ENCODE measurements at places on chromosomes 11 and 22. TPM values are rescaled to one million over a fixed set of nuclear protein-coding genes. Genes with fewer than 3 reads are reported as not detected.

The GRAP2 gene
- 1.3 TPM for total RNA-seq

The PRDM11 gene
- 27.6 TPM for total RNA-seq

The FOLR2 gene
- 32.5 TPM for total RNA-seq

The ANKRD42 gene
- 8.0 TPM for total RNA-seq

The SLCO2B1 gene
- 9.5 TPM for total RNA-seq

The USH1C gene
- total RNA-seq, result not detected

The BMAL1 gene
- 24.9 TPM for total RNA-seq

The TRIM22 gene
- total RNA-seq, result 7.6 TPM

The ADAMTS8 gene
- total RNA-seq, result 2.5 TPM

The LMNTD2 gene
- total RNA-seq, result 0.86 TPM

GRCh38 chr11:9851366-9851765, 187.5 kb downstream of the SWAP70 start:
- H3K27me3 ChIP-seq, result no peaks in the 10 kb centered on the region
- no peak overlapping the region for H3K27ac ChIP-seq
- H3K4me3 ChIP-seq, result no peak overlapping the region
- H3K36me3 ChIP-seq, result peaks cover 22% of the 10 kb centered on the region
- H3K4me1 ChIP-seq, result no peaks in the 10 kb centered on the region

- no peaks in the 10 kb centered on the region for H3K27me3 ChIP-seq
- DNase-seq, result no peak
- peaks cover 11% of the 10 kb centered on the region for H3K36me3 ChIP-seq
- H3K4me3 ChIP-seq, result peak overlapping the region; percentile 75
These were observed 528 bp downstream of the WEE1 start for GRCh38 chr11:9573775-9574621.

- H3K27ac ChIP-seq, result no peak overlapping the region
- H3K4me1 ChIP-seq, result peaks cover 17% of the 10 kb centered on the region
- no peaks in the 10 kb centered on the region for H3K27me3 ChIP-seq
- no peak overlapping the region for H3K4me3 ChIP-seq
These were observed 141.2 kb downstream of the CSNK2A3 start for GRCh38 chr11:11211888-11212287.

GRCh38 chr22:31269892-31270579, 22.3 kb downstream of the PIK3IP1 start:
- H3K4me1 ChIP-seq, result peaks cover 5% of the 10 kb centered on the region
- no peak for DNase-seq
- no peak overlapping the region for H3K4me3 ChIP-seq

DNA sequence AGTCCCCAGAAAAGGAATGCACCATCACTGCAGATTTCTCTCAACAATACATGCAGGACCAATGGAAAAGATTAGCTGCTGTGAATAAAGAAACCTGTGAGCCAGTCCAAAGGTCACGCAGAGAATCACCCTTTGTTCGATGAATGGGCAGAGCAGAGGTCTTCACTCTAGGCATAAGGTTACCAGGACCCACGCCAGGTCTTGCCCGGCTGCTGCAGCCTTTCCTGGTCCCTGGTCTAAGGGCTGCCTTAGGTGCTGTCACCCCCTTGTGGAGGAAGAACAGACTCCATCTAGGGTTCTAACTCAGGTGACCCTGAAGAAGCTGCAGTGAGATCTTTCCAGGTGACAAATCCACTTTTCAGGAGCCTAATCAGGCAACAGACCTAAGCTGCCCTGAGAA, 29.0 kb upstream of the NAP1L4 start:
- H3K4me3 ChIP-seq, result no peak overlapping the region
- H3K27ac ChIP-seq, result no peak overlapping the region
- peaks cover 11% of the 10 kb centered on the region for H3K4me1 ChIP-seq
- no peaks in the 10 kb centered on the region for H3K27me3 ChIP-seq
- DNase-seq, result no peak

DNA sequence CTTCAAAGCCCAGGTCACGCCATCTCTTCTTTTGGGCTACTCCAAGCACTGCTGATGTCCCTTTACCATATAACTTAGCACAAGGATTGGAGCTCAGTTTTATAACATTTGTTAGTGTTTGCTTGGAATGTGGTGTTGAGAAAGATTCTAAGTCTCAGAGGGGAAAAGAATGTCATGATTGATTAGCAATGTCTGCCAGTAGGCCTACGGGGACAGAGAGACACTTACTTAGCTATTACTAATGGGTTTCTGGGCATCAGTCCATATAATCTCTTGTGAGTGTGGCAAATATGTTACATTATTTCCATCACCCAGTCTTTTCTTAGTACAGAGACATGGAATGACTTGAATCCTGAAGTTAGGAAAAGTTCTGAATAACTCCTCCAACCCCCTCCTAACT, 75.4 kb upstream of the FSHB start:
- H3K4me3 ChIP-seq, result no peak overlapping the region
- H3K36me3 ChIP-seq, result no peaks in the 10 kb centered on the region
- H3K27me3 ChIP-seq, result no peaks in the 10 kb centered on the region
- H3K4me1 ChIP-seq, result no peaks in the 10 kb centered on the region
- H3K27ac ChIP-seq, result no peak overlapping the region
- DNase-seq, result no peak

DNA sequence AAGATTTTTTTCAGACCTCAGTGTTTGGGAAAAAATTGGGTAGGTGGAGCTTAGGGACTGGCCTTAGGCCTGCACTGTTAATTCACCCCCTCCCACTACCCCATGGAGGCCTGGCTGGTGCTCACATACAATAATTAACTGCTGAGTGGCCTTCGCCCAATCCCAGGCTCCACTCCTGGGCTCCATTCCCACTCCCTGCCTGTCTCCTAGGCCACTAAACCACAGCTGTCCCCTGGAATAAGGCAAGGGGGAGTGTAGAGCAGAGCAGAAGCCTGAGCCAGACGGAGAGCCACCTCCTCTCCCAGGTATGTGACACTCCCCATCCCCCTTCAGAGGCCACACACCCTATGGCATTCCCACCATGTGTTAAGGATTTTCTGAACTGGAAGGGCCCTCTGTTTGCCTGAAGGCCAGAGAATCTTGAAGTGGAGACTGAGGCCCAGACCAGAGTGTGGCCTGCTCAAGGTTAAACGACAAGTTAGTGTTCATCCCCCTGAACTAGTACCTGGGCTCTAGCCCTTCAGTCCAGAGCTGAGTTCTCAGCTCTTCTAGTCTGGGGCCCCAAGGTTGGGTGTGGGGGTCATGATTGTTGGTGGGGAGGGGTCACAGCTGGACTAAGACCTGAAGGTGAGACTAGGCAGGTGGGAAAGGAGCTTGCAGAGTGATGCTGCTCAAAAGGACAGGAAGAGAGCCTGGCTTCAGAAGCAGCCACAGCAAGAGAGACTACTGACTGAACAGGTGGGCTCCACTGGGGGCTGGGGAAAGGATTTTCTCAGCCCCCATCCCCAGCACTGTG, 2.3 kb upstream of the FOLR1 start:
- no peak for DNase-seq
- H3K36me3 ChIP-seq, result no peaks in the 10 kb centered on the region
- H3K4me1 ChIP-seq, result no peaks in the 10 kb centered on the region
- no peaks in the 10 kb centered on the region for H3K27me3 ChIP-seq

- H3K27me3 ChIP-seq, result no peaks in the 10 kb centered on the region
- DNase-seq, result no peak
- no peak overlapping the region for H3K27ac ChIP-seq
- no peaks in the 10 kb centered on the region for H3K4me1 ChIP-seq
These were observed 64.7 kb downstream of the MAML2 start for GRCh38 chr11:96278039-96278897.

DNA sequence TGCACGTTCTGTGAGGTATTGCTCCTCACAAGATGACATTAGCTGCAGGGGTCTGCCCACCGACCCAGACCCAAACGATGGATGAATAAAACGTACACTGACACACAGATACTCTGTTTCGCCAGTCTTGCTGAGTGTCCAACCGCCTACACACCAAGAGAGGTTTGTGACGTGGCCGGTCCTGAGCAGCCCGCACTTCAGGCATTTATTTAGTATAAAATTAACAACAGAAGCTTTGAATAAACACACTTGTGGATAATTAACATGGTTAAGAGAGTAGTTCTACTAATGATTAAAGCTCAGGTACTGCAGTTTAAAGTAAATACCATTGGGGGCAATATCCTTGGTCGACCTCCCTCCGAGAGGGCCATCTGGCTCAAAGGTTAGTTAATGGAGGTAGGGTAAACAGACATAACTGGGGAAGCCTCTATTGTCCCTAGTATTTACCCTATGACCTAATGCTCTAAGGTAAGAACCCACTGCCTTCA, 75.7 kb downstream of the CCDC83 start:
- no peak overlapping the region for H3K4me3 ChIP-seq
- H3K27ac ChIP-seq, result no peak overlapping the region
- H3K36me3 ChIP-seq, result no peaks in the 10 kb centered on the region
- H3K27me3 ChIP-seq, result no peaks in the 10 kb centered on the region
- no peak for DNase-seq

DNA sequence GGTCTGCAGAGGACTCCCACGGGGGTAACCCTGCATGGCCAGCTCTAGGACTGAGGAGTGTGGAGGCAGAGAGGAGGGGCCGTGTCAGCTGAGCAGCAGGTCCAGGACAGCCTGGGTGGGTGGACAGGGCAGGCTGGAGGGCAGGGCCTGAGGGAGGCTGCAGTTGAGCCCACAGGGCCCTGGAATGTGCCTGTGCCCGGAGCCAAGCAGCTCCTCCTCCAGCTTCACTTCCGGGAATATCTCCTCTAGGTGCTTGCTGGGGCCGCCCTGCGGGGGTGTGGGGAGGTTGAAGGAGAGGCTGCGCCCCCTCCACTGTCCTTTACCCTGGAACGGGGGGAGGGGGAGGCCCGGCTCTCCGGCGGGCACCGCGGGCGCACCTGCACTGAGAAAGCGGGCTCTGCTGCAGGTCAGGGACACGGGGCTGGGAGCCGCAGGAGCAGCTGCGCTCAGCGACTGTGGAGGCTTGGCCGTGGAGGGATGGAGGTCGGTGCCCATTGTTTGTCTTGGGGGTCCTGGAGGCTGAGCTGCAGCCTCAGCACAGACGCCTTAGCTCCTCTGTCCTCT, 1293.2 kb downstream of the BRD1 start:
- H3K27ac ChIP-seq, result no peak overlapping the region
- no peaks in the 10 kb centered on the region for H3K27me3 ChIP-seq
- H3K4me1 ChIP-seq, result no peaks in the 10 kb centered on the region

GRCh38 chr11:83044958-83045712, 26.6 kb downstream of the RAB30 start:
- no peaks in the 10 kb centered on the region for H3K4me1 ChIP-seq
- no peaks in the 10 kb centered on the region for H3K36me3 ChIP-seq
- no peaks in the 10 kb centered on the region for H3K27me3 ChIP-seq
- H3K27ac ChIP-seq, result no peak overlapping the region
- DNase-seq, result no peak

DNA sequence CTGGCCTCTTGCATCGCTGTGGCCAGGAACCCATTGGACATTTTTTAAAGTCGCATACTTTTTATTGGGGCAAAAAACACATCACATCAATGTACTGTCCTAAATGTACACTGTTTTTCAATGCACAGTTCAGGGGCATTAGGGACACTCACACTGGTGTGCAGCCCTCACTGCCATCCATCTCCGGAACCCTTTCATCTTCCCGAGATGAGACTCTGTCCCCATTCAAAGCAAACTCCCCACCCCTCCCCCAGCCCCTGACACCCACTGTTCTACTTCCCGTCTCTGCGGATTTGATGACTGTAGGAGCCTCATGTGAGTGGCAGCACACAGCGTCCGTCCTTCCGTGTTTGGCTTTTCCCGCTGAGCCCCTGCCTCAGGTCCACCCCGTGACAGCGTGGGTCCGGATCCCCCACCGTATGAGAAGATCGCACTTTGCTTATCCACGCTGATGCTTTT, 41.8 kb upstream of the TH start:
- DNase-seq, result peak; percentile 58
- no peaks in the 10 kb centered on the region for H3K4me1 ChIP-seq
- no peak overlapping the region for H3K27ac ChIP-seq
- H3K36me3 ChIP-seq, result no peaks in the 10 kb centered on the region
- H3K27me3 ChIP-seq, result no peaks in the 10 kb centered on the region
- H3K4me3 ChIP-seq, result no peak overlapping the region

GRCh38 chr11:9047964-9048523, 43.4 kb downstream of the SCUBE2 start:
- H3K27me3 ChIP-seq, result no peaks in the 10 kb centered on the region
- no peaks in the 10 kb centered on the region for H3K36me3 ChIP-seq
- H3K4me1 ChIP-seq, result no peaks in the 10 kb centered on the region

DNA sequence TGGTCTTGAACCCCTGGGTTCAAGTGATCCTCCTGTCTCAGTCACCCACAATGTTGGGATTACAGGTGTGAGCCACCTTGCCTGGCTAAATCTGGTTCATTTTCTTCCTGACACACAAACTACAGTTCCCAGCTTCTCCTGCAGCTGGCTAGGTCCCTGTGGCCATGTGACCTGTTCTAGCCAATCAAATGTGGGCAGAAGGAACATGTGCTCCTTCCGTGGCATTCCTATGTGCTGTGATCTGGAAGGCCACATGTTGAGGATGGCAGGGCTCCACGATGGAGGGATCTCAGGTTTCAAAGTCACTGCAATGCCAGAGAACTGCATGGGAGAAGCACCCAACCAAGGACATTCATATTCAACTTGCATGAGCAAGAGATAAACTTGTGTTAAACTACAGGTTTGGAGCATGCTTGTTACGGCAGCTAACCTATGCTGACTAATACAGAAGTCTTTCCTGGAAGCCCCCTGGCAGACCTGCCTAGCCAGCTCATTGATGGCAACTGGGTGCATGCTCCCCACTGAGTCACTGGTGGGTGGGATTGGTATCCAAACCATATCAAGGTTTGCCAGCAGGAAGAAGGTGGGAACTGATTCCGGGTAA, 86.0 kb downstream of the RPS6KA4 start:
- peaks cover 14% of the 10 kb centered on the region for H3K4me1 ChIP-seq
- DNase-seq, result no peak
- no peak overlapping the region for H3K27ac ChIP-seq

DNA sequence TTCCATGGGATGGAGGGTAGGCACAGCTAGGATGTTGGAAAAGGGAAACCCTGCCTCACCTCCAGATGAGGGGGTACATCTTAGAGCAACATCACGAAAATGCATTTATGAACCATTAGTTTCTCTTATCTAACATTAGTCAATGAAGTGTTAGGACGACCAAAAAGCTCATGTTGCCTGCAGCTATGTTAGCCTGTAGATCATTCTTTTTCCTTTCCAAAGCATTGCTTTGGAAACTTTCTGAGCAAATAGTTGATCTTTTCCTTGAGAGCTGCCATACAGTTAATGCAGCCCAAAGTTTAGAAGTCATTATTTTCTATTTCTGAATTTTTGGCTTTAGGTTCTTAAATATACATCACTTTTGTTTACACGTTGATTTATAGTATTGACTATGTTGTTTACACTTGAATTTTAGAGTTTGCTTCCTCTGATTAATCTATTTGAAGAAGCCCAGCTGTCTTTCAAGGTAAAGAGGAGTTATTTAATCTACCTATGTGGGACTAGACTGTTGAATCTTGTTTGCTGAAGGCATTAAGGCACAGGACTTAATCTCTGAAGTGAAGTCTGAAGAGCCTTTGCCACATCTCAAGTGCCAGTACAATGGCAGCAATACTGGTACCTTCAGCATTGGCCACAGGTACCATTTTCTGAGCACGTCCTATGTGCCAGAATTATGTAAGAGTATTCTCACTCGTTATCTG, 11.0 kb downstream of the POU2AF3 start:
- DNase-seq, result no peak
- H3K27me3 ChIP-seq, result no peaks in the 10 kb centered on the region
- no peaks in the 10 kb centered on the region for H3K4me1 ChIP-seq
- H3K4me3 ChIP-seq, result no peak overlapping the region
- H3K36me3 ChIP-seq, result no peaks in the 10 kb centered on the region
